HCT116 (cell line): ENCODE measurements at places on chromosomes 3 and 15.

DNA sequence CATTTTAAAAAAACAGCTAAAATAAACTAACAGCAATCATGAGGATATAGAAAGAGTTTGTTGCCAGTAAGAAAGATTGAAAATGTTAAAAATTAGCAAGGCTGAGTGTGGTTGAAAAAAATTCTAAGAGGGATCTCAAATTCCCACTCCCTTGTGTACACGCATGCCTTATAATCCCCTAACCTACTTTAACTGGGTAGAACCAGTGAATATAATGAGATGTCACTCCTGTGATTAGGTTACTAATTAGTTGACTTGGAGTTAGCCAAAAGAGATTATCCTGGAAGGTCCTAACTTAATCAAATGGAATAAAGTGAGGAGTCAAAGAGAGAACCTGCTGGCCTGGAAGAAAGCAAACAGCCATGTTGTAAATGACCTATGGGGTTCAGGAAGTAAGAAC is 286.0 kb upstream of the TGFBR2 start:
- H3K27me3 ChIP-seq: no peaks in the 10 kb centered on the region
- peaks cover 5% of the 10 kb centered on the region; the same call in 1 of the 2 replicates for H3K4me1 ChIP-seq
- H3K27ac ChIP-seq: no peak overlapping the region
- no peak overlapping the region for H3K4me3 ChIP-seq
- H3K36me3 ChIP-seq: no peaks in the 10 kb centered on the region

GRCh38 chr3:15519096-15519495 is 2.4 kb downstream of the COLQ start:
- H3K4me1 ChIP-seq: no peaks in the 10 kb centered on the region
- no peak overlapping the region for H3K27ac ChIP-seq
- no peaks in the 10 kb centered on the region for H3K36me3 ChIP-seq
- no peak overlapping the region for H3K4me3 ChIP-seq
- DNase-seq: no peak

GRCh38 chr3:81726132-81726531 is 35.3 kb downstream of the GBE1 start:
- no peak overlapping the region for H3K4me3 ChIP-seq
- DNase-seq: no peak
- peaks cover 29% of the 10 kb centered on the region for H3K4me1 ChIP-seq
- H3K36me3 ChIP-seq: no peaks in the 10 kb centered on the region
- no peaks in the 10 kb centered on the region for H3K27me3 ChIP-seq
- no peak overlapping the region for H3K27ac ChIP-seq

- H3K36me3 ChIP-seq: no peaks in the 10 kb centered on the region
- H3K4me1 ChIP-seq: peaks cover 19% of the 10 kb centered on the region
- H3K27me3 ChIP-seq: no peaks in the 10 kb centered on the region
- H3K4me3 ChIP-seq: no peak overlapping the region
These were observed 105.7 kb downstream of the PPP2R3A start for GRCh38 chr3:136070953-136071949.

- H3K27ac ChIP-seq: peak overlapping the region; percentile 54
- peaks cover 40% of the 10 kb centered on the region for H3K4me1 ChIP-seq
- no peaks in the 10 kb centered on the region for H3K36me3 ChIP-seq
- no peaks in the 10 kb centered on the region for H3K27me3 ChIP-seq
These were observed 9.6 kb downstream of the TGM4 start for GRCh38 chr3:44883999-44884431.

DNA sequence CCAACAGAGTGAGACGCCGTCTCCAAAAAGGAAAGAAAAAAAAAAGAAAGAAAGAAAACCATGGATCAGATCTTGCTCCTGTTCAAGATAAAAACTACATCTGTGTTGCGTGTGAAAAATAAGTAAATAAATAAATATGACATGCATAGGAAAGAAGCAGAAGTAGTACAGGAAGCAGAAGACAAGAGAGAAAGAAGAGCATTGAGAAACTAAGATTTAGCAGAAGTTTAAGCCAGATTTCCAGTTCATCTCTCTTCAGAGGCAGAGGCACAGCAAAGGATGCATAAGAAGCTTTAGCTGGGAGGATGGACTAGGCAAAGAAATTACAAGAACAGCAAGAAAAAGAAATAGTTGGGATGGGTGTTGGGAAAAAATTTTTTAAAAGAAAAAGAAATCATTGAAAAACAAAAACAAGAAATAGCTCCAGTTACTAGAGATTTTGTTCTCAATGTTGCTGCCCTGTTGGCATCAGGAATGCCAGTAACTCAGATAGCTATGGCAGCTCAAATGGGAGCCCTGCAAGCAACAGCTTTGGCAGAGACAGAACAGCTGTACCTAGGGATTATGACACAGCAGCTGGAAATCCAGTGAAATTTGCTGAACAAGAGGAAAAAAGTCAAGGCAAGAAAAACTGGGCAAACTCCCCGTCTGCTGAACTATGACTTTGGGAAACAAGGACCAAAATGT is 17.3 kb downstream of the AP3S2 start:
- H3K4me3 ChIP-seq: no peak overlapping the region
- no peak overlapping the region for H3K27ac ChIP-seq
- H3K27me3 ChIP-seq: no peaks in the 10 kb centered on the region
- H3K36me3 ChIP-seq: peaks cover 21% of the 10 kb centered on the region
- no peaks in the 10 kb centered on the region for H3K4me1 ChIP-seq

DNA sequence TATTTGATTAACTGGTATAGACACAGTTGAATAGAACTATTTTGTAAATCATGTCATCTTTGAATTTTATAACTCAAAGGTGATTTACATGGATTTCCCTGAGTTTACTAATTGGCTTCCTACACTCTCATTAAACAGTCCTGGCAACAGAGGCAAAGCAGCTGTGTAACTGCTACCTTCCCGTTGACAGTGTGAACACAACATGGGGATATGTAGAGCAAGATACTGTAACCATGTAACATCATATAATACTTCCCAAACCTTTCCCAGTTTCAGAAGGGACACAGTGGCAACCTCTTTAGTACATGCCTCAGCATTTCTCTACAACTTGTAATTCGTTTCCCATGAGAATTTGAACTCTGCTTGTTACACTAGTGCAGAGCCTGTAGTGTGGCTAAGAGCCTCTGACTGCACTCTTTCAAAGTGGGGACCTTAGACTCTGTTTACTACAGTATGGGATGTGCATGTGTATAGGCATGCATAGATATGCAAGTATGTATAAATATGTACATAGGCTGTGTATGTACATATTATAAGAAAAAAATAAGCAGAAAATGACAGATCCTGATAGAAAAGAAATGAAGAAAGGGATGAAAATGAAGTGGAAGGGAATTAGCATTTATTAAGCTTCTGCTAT is 299.3 kb downstream of the SLC9A9 start:
- H3K36me3 ChIP-seq: no peaks in the 10 kb centered on the region
- H3K27me3 ChIP-seq: 0 out of 2 replicates have a peak, but pooled peaks cover 3% of the 10 kb centered on the region
- DNase-seq: no peak
- no peaks in the 10 kb centered on the region for H3K4me1 ChIP-seq
- no peak overlapping the region for H3K27ac ChIP-seq

GRCh38 chr3:13136426-13136825 is 63.2 kb upstream of the IQSEC1 start:
- no peak overlapping the region for H3K4me3 ChIP-seq
- peaks cover 3% of the 10 kb centered on the region for H3K27me3 ChIP-seq
- H3K4me1 ChIP-seq: no peaks in the 10 kb centered on the region
- no peak for DNase-seq
- H3K27ac ChIP-seq: no peak overlapping the region
- no peaks in the 10 kb centered on the region for H3K36me3 ChIP-seq

DNA sequence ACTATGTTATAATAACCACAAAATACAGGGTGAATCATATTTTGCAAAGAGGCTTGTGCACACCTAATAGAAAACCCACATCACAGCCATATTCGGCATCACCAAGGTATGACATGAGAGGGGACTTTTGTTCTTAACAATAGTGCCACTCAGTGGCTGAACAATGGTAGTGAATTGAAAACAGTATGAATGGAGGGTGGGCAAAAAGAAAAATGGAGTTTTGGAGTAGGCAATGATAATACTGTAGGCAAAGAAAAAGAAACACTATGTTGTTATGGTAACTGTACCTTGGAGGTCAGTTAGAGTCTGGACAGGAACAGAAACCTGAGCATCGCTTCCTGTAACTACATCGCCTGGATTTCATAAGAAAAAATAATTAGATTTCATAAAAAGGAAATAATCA is 348.6 kb downstream of the PLCL2 start:
- no peaks in the 10 kb centered on the region for H3K4me1 ChIP-seq
- H3K4me3 ChIP-seq: no peak overlapping the region
- H3K27ac ChIP-seq: no peak overlapping the region
- no peaks in the 10 kb centered on the region for H3K27me3 ChIP-seq
